ENCODE measurements at places on chromosomes 7 and 10.

- DNase-seq: no peak
Measured at GRCh38 chr10:60446851-60447250, 57.2 kb upstream of the ANK3 start.

DNA sequence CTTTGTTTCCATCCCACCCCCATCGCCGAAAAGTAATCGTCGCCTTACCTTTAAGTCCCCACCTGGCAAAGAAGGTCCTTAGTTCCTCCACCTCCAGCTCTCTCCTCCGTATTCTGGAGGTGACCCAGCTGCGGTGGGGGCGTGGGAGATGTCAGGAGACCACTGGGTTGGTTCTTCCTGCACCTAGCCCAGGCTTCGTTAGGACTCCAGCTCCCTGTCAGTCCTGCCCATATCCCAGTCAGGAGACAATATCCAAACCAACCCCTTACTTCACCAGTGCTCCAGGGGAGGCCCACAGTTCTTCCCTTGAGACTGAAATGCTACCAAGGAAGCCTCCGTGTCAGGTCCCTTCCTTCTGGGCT is 693 bp downstream of the ADIRF start:
- no peak for DNase-seq

DNA sequence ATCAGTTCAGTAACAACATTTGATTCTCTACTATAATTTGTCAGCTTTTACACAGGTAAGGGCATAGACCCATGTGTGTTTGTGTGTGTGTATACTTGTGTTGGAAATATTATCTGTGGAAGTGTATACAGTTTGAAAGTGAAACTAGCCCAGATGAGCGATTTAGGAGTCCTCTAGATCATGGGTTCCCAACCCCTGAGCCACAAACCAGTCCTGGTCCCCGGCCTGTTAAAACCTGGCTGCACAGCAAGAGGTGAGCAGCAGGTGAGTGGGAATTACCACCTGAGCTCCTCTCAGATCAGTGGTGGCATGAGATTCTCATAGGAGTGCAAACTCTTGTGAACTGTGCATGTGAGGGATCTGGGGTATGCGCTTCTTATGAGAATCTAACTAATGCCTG is 1221.5 kb upstream of the SORCS1 start:
- no peak for DNase-seq

- peak; percentile 64 for DNase-seq
Measured at GRCh38 chr10:18793951-18794350, 134.7 kb downstream of the ARL5B start.

DNA sequence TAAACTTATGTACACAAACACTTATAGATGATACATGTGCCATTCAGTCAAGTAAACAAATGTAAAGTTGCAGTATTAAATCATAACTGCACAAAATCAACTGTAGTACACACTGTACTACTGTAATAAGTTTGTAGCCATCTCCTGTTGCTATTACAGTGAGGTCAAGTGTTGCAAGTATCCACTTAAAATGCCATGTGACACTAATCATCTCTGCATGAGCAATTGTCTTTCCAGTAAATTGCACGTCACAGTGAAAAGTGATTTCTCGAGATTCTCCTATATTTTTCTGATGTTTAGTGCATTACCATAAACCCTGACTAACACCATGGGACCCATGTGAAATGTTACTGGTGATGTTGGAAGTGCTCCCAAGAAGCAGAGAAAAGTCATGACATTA is 293.3 kb upstream of the SP4 start:
- no peak for DNase-seq

DNA sequence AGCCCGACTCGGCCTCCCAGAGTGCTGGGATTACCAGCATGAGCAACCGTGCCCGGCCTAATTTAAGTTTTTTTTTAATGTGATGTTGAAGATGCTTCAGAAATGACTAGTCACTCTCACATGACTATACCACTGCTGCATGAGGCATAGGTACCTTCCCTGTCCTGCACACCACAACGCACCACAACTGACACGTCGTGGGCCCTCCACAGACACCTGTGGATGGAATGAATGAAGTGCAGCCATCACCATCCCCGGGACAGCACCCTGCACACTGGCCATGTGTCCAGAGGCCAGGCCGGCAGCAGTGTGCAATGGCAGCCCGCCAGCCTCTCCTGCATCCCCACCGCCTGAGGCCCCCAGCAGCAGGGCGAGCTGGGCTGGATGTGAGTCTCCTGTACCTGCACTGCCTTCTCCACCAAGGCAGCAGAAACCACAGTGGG is 55.1 kb downstream of the VOPP1 start:
- no peak for DNase-seq

DNA sequence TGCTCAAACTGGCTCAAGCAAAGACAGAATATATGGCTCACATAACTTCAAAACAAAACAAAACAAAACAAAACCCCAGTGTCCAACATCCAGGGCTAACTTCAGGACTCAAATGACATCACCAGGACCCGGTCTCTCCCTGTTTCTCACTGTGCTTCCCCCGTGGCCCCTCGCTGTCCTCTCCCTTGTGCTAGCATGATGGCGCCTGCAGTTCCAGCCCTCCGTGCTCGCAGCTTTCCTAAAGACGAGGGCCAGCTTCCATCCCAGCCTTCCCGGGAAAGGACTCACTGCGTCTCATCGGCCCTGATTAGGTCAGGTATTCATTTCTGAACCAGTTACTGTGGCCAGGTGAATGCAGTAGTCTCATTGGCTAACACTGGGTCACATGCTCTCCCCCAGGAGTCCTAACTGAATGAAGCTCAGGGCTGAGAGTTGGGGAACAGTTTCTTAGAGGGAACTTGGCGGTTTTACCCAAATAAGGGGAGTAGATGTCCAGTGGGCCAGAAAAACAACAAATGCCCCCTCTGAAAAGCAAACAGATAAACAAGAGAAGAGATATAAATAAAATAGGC is 33.0 kb upstream of the CTBP2 start:
- DNase-seq: no peak

GRCh38 chr10:15370212-15370855 is 755 bp downstream of the FAM171A1 start:
- peak; percentile 66 for DNase-seq

GRCh38 chr10:102396317-102396650 is 779 bp downstream of the NFKB2 start:
- no peak for DNase-seq

GRCh38 chr7:155591055-155591775 is 44.9 kb upstream of the CNPY1 start:
- no peak for DNase-seq

- DNase-seq: no peak
Measured at GRCh38 chr7:69062020-69062765, 536.1 kb upstream of the AUTS2 start.

DNA sequence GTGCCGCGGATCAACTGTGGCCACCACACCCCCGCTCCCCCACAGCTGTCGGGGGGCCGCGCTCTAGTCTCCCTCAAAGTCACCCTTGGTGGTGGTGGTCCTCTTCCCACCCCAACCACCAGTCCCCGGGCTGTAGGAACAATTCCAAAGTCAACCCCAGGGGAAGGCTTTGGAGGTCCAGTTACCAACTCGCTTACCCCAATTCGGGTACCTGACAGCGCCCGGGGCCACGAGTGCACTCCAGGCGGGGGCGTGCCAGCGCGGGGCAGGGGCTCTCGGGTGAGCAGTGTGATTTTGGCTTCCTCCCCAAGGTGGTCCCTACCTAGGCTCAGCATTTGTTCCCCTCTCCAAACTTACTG is 584 bp upstream of the ZMIZ1 start:
- DNase-seq: peak; percentile 54

DNA sequence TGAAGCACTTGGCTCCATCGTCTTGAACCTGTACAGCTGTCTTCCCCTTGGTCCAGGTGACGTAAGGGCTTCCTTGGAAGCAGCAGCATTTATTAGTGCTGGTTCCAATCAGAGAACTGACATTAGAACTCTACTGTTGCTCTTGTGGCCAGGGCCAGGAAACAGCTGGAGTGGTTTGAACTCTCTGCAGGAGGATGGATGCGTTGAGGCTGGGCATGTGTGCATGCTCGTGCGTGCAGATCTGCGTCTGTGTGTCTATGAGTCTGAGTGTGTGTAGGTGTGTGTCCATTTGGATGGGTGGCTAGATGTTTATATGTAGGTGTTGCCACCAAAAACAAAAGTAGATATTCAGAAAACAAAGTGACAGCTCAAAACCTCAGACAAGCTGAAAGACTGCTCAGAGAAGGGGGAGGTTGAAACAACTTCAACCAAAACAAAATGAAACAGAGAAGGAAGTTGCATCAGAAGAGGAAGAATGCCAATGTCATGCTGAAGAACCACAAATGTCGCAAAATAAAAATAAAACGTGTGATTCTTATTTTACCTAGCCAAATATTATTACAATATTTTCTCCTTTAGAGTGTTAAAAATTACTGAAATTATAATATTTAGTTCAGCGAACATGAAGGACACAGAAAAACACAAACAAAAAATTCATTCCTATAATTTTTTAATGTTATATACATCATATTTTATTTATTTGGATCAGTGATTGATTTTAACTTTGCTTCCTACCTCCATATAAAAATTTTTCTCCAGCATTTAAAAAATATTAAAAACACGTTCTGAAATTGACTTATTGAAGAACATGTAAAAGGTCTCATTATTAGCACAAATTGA is 96.1 kb upstream of the MKLN1 start:
- no peak for DNase-seq

- no peak for DNase-seq
Measured at GRCh38 chr10:21520949-21521348, 4.5 kb downstream of the SKIDA1 start.

DNA sequence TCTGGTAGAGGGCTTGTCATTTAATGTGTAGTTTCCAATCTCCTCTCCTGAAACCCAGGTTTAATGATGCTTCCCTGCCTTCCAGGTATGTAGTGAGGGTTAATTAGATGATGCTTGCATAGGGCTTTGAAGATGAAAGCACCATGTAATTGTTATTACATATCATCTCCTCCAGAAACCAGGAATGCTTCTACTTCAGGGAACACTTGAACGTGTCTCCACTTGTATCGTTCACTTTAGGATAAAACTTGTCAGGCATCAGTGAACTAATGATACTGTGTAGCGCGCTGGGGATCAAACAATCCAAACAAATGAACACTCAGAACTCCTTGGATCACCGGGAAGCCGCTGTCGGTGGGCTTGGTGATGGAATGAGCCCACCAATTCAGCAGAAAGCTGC is 260.9 kb upstream of the FZD8 start:
- no peak for DNase-seq

GRCh38 chr10:84047258-84048010 is 91.9 kb upstream of the GHITM start:
- no peak for DNase-seq

DNA sequence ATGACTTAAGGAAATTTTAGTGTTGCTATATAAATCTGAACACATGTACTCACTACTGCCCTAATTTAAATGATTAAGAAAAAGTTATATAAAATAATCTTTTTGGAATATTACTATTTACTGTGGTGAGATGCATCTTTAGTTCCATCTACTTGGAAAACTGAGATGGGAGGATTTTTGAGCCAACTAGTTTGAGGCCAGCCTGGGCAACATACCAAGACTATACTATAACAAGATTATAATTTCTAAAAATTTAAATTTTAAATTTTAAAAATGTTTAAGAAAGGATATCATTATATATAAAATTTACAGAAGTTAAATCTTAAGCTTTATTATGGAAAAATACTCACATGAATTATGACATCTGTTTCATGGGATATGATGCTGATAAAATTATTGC is 530.8 kb upstream of the IGFBP3 start:
- DNase-seq: no peak

DNA sequence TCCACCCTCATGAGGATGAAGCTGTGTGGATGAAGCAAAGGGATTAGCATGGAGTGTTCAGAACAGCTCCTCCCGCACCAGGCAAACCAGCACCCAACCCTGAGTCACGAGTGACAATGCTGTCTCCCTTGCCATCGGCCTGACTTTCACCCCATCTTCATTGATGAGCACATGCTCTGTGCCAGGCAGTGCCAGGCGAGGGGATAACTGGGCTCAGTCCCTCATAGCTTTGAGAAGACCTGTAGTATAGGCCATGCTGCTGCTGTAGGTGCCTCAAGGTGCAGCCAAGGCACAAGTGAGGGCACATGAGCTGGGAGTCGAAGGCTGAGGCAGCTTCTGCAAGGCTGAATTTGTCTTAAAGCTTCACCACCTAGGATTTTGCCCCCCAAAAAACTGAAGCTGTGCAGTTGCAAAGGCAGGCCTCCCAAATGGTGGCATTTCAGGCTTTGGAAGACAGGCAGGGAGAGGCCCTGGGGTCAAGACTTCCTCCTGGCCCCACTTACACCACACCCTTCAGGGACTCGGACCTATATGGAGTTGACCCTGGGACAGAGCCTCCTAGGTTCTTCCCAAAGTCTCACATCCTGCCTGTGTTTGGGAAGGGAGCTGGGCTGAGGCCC is 54.2 kb upstream of the GDF10 start:
- no peak for DNase-seq

DNA sequence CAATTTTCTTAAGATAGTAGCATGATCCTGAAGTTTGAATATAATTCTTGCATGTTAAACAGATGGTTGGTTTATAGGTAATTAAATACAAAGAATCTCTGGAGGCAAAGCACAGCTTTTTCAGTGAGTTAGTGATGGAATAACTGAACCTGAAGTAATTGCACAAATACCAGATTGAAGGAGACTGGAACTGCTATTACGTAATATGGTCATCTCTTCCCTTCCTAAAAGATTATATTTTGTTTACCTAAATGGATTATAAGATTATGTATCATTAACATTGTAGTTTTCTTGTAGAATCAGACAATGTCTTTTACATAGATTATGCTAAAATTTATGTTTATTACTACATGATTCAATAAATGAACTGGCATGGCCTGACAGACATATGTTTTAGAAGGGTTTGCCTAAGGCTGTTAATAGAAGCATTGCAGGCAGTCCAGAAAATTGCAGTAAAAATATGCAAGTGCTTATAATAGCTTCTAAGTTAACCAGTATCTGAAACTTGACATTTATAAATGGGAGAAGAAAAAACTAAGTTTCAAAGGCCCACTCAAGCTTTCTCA is 35.8 kb upstream of the GPR37 start:
- DNase-seq: no peak

DNA sequence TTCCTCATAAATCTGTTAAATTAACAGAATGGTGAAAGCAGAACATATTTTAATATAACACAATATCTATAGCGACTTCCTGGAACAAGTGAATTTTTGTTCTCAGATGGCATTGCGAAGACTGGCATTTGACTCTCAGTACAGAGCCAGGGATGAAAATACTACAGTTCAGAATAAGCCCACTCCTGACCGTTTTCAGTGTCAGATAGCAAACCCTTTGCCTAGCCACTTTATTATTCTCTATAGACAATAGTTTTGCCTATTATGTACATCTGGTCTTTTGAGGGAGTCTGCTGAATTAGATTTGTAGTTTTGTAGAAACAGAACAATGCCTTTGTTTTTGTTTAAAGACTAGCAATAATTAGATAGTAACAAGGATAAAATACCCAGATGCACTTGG is 2.3 kb downstream of the MINPP1 start:
- DNase-seq: no peak

DNA sequence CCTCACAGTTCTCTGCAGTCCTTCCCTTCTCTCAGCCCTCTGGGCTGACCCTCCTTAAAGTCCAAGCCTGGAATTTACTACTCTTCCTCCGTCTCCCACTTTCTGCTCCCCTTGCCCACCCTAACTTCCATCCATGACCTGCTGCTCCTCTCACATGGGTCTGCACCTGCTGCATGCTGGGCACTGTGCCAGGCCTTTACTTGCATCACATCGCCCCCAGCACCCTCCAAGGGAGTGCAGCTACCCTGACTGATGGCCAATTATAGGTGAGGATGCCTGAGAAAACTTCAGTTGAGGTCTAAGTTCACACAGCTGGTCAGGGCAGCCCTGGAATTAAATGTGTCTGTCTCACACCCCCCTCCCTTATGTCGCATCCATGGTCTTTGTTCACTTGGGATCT is 53.6 kb upstream of the ZPBP start:
- peak; percentile 25 for DNase-seq
